CD8-positive, alpha-beta T cell (primary cell): ENCODE measurements at places on chromosomes 12 and 14.

DNA sequence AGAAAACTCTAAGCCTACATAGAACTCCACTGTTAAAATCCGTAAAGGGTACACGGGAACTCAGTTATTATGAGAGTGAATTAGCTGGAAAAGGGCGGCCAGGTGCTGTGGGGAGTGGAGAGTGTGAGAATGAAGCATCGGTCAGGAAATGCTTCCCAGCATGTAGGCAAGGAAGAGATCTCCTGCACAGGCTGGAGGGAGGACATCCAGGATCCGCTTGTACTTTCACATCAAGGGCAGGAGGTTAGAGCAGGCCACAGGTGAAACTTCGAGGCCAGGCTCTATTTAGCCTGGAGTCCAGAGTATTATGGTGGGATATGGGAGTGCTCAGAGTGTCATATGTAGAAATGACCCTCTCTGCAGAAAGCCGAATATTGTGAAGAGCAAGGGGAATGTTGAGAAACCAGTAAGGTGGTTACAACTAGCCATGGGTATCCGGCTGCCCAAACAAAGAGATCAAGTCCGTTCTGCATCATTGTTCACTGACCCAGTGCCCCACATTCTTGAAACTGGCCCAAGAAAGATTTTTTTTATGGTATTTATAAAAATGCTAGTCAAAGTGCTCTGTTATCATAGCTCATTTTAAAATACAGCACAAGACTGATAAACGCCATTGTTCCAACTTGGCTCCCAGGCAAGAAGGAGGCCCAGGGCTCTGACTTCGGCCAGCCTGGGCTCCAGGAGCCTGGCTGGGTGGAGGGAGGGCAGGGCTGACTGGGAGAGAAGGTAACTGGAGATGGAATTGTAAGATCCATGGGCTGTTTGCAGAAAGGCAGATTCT, 79.4 kb upstream of the HIF1A start:
- DNase-seq = no peak

- DNase-seq = peak; percentile 40
Observed at GRCh38 chr14:22007363-22007762, 333.7 kb upstream of the OR4E1 start.

DNA sequence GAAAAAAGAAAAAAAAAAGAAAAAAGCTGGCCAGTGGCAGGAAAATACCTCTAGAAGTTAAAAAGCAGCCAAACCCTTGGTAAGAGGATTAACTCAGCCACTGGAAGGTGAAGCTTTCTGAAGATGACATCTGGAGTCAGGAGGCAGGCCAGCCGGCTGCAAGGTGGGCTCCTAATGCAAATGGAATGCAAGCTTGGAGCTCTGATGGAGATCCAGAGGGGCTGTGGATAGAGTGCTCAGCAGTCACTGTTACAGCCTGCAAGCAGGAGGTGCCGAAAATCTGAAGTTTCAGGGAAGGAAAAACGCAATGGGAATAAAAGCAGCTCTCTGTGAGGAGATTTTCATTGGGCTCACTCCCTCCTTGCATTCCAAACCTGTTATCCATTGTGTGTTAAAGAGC, 41.0 kb downstream of the GSC start:
- DNase-seq = no peak

GRCh38 chr12:9130244-9130643, 14.5 kb upstream of the A2M start:
- no peak for DNase-seq

- DNase-seq = no peak
Observed at GRCh38 chr12:84159260-84159659, 753.3 kb downstream of the SLC6A15 start.

DNA sequence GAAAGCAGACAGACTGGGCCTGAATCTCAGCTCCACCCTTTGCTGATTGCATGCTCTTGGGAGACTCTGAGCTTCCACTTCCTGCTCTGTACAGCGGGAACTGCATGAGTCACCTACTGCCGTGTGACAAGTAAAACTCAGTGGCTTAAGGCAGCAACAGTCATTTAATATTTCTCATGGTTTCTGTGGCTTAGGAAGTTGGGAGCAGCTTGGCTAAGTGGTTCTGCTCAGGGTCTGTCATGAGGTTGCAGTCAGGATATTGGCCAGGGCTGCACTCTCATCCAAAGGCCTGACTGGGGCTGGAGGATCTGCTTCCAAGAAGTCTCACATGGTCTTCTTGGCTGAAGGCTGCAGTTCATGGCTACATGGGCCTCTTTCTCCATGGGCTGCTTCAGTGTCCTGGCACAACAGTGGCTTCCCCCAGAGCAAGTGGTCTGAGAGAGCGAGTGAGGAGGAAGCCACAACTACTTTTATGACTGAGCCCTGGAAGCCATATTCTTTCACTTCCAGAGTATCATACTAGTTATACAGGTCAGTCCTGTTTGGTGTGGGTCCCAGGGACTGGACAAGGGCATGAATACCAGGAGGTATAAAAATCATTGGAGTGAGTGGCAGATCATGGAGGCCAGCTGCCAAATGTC, 49.7 kb downstream of the FAM222A start:
- no peak for DNase-seq

GRCh38 chr14:46344327-46344937, 307.1 kb downstream of the RPL10L start:
- DNase-seq = no peak

DNA sequence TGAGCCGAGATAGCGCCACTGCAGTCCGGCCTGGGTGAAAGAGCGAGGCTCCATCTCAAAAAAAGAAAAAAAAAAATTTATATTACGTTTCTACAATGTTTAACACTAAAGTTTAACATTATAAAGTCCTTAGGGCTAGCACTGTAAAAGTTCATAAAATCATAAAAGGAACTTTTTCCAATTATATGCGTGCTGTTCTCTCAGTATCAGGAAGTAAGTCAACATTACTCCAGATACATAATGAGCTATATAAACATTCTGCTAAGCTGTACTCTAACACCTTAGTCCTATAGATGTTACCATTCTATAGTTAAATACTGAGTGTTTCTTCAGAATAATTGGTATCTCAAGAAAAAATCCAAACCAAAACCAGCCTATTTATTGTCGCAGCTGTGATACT, 32.6 kb downstream of the SLC41A2 start:
- DNase-seq = no peak

- no peak for DNase-seq
Observed at GRCh38 chr14:26841326-26841725, 243.5 kb upstream of the NOVA1 start.

DNA sequence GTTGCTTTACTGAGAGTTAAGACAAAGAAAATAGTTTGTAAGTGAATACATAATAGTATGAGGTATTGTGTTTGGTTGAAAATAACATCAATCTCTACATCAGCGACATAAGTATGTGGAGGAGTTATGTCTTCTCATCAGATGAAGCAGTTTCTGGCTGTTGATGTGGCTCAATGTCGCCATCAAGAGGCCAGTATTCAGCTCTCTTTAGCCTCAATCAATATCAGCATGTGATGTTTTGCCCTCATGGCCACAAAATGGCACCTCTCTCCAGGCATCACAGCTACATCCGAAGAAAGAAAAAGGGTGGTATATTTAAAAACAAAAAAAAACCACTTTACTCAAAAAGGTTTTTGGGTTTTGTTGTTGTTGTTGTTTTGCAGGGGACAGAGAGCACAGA, 302.3 kb upstream of the TMEM132C start:
- DNase-seq = no peak
